ENCODE measurements at places on chromosomes 11 and 22.
A peak's percentile ranks its signal among the peaks of the same experiment; 100 is the strongest.

DNA sequence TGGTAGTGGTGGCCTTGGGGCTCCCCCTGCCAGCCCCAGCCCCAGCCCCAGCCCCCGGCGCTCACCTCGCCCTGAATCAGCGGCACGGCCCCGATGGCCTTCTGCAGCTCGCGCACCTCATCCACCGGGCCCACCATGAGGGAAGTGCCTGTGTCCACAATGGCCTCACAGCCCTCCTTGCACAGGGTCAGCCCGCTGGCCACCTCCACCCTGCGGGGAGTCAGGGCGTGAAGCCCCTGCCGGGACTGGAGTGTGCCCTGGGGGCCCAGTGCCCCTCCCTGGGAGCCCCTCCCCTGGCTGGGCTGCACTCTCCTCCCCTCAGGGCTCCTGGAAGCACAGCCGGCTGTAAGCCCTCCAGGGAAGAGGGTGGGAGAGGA is 3.5 kb upstream of the IFITM10 start:
- no peak for DNase-seq

GRCh38 chr11:112661571-112661970 is 299.6 kb upstream of the NCAM1 start:
- no peak for DNase-seq

GRCh38 chr22:48885271-48885918 is 942.3 kb downstream of the BRD1 start:
- DNase-seq = no peak

GRCh38 chr22:29879753-29880152 is 3.2 kb upstream of the MTMR3 start:
- DNase-seq = no peak

GRCh38 chr11:41394521-41395195 is 64.8 kb downstream of the LRRC4C start:
- DNase-seq = no peak

GRCh38 chr22:34045311-34045710 is 125.0 kb upstream of the LARGE1 start:
- DNase-seq = no peak

DNA sequence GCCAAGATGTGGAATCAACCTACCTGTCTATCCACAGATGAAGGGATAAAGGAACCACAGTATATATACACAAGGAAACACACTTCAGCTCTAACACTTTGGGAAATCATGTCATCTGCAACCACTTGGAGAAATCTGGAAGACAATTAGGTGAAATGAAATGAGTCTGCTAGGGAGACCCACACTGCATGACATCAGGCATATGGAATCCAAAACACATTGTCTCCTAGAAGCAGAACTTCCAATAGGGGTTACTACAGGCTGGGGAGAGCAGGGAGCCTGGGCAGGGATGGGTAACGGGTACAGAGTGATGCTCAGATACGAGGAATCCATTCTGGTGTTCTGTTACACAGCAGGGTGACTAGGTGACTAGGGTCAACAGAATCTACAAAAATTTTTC is 18.3 kb downstream of the RGL4 start:
- no peak for DNase-seq

DNA sequence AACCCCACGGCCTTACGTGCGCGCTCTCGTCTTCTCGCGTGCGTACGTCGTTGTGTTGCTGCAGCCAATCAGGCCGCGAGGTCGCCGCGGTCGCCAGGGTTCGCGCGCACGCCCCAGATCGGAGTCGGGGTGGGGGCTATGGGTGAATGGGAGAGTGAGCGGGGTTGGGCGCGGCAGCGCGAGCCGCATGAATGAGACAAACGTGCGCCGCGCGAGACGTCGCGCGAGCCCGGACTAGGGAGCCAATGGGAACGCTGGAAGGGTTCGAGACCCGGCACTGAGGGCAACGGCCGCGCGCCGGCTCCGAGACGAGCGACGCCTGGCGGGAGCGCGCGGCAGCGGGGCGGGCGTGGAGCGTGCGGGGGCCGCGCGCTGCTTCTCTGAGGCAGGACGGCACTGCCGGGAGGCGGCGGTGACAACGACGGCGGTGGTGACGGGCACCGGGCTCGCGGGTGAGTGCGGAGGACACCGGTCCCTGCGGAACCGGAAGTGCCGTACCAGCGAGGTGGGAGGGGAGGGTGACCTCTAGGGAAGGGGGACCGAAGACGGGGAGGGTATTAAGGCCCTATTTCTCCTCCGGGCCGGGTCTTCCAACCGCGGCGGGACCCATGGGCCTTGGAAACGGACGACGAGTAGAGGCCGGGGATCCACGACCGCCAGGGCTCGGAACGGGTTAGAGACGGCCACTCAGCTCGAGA is at the start of gene ZDHHC5:
ZDHHC5 (plus strand) TSS at position 379 of the 698 bp plus-strand sequence. CDS start 4,977 bp downstream, outside the sequence.
- DNase-seq = peak; percentile 96

DNA sequence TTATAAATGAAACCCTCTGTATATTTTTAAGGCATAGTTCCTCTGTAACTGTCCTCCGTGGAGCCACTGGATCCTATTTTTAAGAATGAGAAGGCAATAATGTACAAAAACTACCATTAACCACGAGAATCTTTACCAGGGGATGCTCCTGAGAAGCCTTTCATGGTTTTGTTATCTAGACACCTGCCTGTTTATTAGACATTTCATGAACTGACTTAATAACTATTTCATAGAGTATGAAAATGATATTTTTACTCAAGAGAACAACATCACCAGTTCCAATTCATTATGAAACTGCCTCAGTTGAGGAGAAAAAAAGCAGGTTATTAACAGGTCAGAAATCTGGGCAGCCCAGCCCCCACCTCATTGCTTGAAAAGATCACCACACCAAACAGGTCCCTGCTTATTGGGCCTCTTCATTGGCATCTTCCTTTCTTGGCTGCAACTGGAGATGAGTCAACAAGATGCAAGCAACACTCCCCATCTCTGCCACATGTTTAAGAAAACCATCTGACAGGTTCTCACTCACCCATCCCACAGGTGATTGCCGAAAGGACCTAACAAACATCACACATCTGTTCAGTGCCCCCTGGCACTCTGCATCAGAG is 27.8 kb downstream of the ETS1 start:
- DNase-seq = no peak

DNA sequence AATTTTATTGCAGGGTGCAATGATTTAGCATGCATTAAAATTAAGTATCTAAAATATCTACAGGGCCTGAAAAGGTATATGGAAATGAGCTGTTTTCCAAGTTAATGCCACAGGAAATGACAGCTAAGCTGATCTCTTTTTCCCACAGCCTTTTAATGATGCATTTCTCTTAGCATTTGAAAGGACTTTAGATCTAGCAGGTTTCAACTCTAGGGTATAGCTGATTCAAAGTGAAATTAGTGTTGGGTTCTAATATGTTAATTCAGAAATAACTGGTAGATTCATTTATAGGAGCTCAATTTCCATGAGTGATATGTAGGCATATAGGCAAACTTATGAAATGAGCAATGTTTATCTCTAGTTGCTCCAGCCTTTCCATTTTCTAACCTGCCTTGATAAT is 274.2 kb downstream of the CASP12 start:
- DNase-seq = no peak

- no peak for DNase-seq
These were observed 63.5 kb upstream of the WNT11 start for GRCh38 chr11:76269661-76270261.

- no peak for DNase-seq
These were observed 108.8 kb upstream of the TEAD1 start for GRCh38 chr11:12565406-12565805.

DNA sequence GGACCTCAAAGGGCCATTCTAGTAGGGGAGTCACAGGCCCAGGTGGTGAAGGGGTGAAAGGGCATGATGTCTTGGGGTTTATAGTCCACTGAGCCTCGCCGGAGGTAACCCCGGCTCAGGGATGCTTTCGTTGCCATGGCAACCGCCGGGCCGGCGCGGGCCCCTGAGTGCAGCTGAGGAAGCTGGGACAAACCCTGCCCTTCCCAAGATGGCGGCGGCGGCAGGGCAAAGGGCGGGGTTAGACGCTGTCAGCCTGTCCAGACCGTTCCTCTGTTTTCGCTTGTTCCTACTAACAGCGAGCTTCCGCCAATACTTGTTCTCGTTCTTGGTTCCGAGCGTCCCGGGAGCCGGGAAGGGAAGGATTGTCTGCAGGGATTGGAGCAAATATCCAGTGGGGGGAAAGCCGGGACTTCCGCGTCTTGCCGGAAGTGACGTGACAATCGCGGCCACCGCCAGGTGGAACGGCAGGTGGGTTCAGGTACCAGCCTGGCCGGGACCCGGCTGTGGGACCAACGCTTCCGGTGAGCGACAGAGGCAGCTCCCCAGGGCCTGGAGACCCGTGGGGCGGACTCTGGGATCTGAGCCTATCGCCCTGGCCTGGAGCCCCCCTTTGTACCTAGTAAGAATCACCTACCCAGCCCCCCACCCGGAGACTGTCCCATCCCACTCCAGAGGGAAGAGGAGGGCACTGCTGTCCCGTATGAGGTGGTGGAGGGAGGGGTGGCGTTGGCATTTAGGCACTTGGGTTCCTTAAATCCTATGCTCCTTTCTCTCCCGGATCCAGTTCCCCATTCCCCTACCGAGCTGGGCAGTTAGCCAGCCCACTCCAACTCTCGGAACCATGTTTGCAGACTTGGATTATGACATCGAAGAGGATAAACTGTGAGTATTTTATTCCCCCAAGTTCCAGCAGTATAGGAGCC is at the start of gene PICK1:
PICK1 (plus strand) TSS at position 436 of the 923 bp plus-strand sequence; CDS start at position 842, 406 bp downstream.
- peak; percentile 85 for DNase-seq

GRCh38 chr22:29187831-29188230 is 17.9 kb upstream of the EMID1 start:
- DNase-seq = no peak

DNA sequence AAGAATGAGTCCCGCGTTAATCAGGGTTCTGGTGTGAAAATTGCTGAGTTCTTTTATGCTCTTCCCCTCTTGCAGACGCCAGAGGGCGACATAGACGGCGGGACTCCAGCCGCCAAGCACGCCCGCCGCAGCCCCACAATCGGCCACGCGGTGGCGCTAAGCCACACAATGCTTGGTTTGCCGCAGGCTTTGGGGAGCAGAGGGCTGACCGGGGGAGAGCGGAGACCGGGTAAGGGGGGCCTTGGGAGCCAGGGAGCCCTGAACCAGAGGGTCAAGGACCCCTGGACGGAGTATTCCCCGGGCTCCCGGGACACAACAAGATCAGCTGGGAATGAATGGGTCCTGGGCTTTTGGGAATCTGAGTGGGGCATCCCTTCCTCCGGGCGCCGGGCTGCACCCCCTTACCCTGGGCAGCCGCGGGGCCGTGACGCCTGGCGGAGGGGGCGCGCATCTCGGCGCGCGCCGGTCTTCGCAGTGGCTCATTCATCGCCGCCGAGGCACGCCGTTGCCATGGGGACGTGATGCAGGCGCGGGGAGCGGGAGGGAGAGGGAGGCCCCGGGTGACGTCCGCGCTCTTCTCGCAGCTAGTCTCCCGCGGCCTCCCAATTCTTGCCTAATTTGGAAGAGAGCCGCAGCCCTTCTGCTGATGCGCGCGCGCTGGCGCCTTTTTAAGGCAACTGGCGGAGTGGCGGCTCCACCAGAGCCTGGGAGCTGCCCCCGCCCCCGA is 12.2 kb upstream of the NPAS4 start:
- peak; percentile 87 for DNase-seq

- peak; percentile 61 for DNase-seq
These were observed 22.1 kb upstream of the SYT7 start for GRCh38 chr11:61602775-61603569.

GRCh38 chr11:68927280-68928135 is 23.8 kb downstream of the IGHMBP2 start:
- no peak for DNase-seq

GRCh38 chr22:37331034-37331428 is 48.7 kb downstream of the CYTH4 start:
- DNase-seq = no peak

GRCh38 chr22:48068323-48068885 is 1306.0 kb downstream of the TBC1D22A start:
- no peak for DNase-seq

GRCh38 chr11:123052901-123053721 is 8.8 kb downstream of the HSPA8 start:
- DNase-seq = no peak

GRCh38 chr11:62774407-62774806 is 3.2 kb downstream of the TAF6L start:
- DNase-seq = no peak

GRCh38 chr22:48301908-48302307 is 1525.8 kb downstream of the BRD1 start:
- DNase-seq = no peak

DNA sequence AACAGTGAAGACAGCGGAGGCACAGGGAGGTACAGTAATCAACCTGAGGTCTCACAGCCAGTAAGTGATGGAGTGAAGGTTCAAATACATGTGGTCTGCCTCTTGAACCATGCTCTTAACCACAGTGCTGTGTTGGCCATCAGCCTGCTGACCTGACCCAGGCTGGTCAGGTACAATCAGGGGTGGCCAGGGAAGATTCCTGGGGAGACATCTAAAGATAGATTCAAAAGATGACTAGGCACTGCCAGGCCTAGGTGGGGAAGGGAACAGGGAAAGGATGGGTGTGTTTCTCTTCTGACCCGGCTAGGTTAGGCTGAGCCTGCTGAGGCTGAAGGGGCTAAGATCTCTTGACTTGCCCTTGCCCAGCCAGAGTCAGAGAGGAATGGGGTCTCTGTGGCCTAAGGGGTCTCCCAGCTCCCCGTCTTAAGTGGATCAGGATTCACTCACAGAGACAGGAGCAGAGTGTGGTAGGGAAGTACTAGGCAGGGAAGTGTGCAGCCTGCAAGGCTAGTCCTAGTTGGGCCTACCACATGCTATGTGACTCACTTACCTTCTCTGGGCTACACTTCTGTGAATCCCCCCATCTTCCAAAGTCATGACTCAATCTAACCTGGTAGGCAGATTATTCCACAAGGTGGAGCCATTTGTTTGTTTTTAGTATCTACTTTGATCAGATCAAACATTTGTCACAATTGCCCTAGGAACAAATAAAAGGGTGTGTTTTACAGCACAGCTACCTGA is 10.4 kb upstream of the SREBF2 start:
- no peak for DNase-seq

GRCh38 chr11:74033046-74033445 is 24.2 kb upstream of the UCP3 start:
- no peak for DNase-seq

DNA sequence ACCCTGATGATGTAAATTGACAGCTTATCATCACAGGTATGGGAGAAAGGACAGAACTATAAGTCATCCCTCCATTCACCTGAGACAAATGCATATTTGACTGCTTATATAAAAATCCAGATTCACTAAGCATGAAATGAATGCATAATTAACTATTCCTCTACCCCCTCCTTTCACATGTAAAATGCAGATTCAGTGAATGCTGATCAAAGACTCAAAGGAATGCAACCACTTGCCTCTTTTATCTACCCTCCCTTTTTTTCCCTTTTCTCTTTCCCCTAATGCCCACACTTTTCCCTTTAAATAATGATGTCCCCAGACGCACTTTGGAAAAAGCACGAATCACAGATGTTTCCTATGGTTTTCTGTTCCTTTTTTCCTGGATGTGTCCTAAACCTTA is 4.5 kb upstream of the PLAAT4 start:
- DNase-seq = no peak

DNA sequence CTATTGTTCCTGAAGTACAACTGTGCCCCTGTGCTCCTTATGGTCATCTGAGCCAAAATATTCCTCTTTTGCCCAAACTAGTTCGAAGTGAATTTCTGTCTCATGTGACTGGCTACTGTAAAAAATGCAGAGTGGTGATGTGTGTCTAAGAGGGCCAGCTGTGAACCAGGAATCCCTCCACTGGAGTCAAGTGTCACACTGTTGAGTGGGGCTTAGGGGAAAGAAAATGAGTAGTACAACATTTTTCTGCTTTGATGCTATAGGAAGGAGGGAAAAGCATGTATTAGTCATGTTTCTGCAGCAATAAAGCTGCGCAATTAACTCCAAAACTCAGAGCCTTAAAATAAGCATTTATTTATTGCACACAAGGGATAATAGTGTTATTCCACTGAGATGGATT is 39.8 kb upstream of the HMGXB4 start:
- DNase-seq = no peak

- no peak for DNase-seq
These were observed 24.6 kb downstream of the MRGPRD start for GRCh38 chr11:68956142-68956541.

Measured in NCI-H510A (cell line).